ENCODE measurements at places on chromosomes 2 and 18.

DNA sequence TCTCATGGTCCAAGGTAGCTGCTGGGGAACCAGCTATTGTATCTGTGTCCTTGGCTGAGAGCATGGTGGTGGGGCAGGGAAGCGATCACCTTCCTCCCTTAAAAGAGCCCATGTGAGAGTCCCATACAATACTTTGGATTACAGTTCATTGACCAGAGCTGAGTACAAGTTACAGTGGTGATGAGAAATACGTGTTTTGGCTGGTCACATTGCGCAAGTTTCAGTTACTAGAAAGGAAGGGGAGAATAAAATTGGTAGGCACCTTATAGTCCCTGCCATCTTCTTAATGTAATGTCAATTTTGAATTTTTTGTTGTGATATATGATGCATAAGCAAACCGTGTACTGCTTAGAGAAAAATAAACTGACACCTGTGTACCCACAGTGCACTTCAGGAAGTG is 67.7 kb downstream of the ZNF407 start:
- DNase-seq, result no peak

DNA sequence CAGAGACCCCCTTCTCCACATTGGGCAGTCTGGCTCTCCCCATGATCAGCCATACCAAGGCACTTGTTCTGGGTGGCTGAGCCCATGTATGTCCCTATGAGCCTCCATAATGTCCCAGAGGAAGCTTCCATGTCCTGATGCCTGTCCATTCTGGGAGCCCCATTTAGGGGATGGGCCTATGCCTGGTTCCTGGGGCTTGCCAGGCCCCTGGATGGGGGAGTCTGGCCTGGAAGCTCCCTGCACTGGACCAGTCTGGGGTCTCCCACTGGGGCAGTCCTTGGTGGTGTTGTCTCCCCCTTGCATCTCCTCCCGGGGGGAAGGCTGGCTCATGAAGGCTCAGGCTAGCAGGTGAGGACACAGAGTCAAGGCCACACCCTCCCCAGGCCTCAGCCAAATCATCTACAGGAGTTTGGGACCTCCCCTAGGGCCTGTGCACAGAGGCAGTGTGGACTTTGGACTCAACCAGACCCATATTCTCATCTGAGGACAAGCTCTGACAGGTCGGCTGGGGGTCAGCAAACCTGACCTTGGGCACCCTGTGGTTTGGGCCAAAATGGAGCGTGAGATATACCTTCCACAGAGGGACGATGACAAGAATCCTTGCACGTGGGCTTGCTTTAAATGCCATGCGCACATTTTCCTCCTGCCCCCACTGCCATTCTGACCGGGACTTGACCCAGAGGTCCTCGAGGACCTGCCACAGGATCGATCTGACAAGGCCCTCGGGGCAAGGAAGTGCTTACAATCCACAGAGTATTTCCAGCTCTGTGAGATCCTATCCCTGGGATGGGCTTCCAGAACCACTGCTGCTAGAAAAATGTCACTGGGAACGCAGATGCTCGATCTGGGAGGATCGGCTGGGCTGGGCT is 38.8 kb downstream of the INHBB start:
- no peak for DNase-seq

DNA sequence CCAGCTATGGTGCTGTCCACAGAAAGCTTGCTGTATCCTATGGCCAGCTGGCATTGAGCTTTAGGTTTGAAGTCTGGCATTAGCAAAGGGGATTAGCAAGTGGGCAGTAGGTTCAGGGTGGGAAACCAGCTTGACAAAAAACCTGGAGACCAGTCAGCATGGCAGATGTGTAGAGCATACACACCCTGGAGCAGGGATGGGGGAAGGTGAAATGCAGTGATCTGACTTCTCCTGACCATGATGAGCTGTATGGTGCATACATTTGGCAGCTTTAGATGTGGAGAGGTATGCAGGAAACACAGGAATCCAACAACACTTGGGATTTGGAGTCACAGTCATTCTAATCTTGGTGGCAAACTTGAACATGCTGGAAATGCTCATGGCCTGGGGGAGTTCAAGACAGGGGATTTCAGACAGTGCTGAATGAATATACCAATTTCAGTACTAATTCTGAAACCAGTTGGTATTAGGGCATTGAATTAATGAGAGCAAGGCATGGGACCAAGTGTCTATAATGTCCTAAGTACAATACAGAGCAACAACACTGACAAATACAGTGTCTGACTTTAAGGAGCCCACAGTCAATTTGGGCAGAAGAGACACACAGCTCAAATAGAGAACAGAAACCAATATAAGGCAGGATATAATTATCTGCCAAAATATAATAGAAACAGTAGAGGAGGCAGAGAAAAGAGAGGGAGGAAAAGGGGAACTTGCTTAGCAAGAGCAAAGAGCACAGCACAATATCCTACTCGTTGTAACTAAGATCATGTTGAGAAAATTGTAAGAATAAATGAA is 11.8 kb downstream of the ARHGAP15 start:
- DNase-seq, result no peak

GRCh38 chr2:44496130-44496529 is 134.4 kb downstream of the CAMKMT start:
- no peak for DNase-seq

- no peak for DNase-seq
Observed at GRCh38 chr2:202643012-202643858, 8.5 kb downstream of the FAM117B start.
